ENCODE measurements at places on chromosomes 7 and 10.

- DNase-seq: no peak
Observed at GRCh38 chr7:157280216-157280841, 56.5 kb upstream of the DNAJB6 start.

GRCh38 chr7:40579401-40579800 is 444.6 kb downstream of the SUGCT start:
- no peak for DNase-seq

GRCh38 chr10:132117146-132117545 is 51.4 kb downstream of the JAKMIP3 start:
- DNase-seq: no peak

GRCh38 chr10:105534086-105534485 is 893.0 kb downstream of the SORCS3 start:
- DNase-seq: no peak

DNA sequence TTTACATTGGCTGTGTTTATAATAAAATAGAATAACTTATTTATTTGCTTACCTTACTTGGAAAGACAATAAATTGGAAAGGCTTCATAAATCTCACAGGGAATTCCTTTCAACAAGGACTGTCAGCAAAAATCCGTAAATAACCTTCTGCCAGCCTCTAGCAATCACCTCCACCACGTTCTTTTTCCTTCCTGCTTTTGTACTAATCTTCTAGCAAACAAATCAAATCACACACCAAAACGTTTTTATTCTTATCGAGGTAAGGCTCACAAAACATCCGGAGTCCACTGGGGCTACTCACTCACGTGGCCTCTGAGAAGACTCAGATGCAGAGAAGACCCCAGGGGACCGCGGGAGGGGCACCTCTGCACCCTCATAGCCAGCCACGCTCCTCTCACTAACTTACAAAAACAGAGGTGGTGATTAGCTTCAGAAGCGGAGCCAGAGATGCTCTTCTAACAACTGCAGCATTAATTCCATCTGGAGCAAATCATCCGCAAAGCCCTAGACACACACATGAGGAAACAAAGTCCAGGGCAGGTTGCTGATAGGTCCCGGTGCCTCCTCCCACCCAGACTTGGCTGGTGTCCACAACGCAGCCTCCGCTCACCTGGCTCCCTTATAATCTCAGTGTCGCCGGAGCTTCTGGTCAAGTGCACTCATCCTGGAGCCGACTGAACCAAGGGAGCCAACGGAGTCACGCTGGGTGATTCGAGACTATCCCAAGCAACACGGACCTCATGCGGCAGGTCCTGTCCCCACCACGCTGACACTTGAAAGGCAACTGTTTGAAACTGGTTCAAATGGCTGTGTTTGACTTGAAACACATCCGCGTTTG is 22.5 kb downstream of the CTBP2 start:
- DNase-seq: no peak

DNA sequence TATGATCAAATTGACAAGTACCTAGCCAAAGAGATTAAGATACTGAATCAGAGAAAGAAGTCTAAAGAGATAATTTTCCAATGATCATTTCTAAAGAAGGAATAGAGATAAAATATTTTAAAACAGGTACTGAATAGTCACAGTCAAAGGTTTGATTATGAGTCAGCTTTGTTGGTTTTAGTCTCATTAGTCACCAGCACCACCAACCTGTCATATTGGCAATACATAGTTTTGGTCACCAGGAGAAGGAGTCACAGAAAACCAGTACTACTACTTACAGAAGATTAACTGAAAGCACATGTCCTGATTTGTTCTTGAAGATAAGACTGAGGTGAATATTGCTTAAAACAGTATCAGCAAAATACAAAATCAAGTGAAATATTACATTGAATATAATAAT is 34.6 kb downstream of the ZEB1 start:
- DNase-seq: no peak

DNA sequence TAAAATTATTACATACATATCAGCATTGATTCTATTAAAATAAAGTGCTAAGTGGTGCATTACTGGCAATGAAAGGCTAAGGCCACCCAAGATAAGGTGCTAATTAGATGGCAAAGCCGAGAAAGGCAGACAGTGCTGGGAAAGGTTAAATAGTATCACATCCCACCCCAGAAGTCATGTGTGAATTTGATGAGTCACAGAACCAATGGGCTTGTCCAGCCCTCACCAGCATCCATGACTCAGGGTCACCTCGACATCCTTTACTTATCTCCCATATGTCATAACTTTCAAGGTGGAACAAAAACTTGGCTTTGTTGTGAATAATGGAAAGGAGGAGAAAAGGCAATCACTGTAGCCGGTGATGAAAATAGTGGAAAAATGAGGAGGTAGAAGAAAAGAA is 459.1 kb downstream of the PLXNA4 start:
- DNase-seq: no peak

DNA sequence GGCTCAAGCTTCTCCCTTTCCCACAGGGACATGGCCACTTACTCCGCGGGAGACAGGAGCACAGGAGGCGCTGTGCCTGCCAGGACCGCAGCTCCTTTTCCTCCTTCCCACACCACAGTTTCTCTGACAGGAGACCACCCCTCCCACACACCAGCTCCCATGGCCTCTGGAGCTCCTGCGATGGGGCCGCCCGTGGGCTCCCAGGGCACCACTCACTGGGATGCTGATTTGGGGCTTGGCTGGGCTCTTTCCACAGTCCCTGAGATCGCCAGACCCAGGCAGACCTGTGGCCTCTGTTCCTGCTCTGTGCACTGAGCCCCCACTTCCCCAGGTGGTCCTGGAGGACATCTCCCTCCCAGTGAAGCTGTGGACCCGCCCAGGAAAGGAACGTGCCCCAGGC is 226.9 kb upstream of the SHH start:
- no peak for DNase-seq

DNA sequence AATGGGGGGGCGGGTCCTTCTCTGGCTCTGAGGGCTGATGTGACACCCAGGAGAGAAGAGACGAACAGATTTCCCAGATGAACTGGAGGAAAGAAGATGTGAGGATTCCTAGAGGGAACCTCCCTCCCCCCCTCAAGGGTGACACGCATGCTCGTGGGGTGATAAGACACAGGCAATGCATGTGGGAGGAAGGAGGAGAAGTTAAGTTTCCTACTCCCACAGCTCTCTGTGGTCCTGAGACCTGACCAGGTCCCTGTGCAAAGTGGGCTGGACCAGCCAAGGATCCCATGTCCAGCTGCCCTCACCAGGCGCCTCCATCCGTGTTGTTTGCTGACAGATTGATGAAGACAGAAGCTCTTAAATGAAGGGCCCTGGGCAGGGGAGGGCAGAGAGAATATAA is 112.6 kb downstream of the SH3PXD2A start:
- DNase-seq: no peak

GRCh38 chr7:19482628-19483027 is 226.2 kb downstream of the POLR1F start:
- DNase-seq: no peak

DNA sequence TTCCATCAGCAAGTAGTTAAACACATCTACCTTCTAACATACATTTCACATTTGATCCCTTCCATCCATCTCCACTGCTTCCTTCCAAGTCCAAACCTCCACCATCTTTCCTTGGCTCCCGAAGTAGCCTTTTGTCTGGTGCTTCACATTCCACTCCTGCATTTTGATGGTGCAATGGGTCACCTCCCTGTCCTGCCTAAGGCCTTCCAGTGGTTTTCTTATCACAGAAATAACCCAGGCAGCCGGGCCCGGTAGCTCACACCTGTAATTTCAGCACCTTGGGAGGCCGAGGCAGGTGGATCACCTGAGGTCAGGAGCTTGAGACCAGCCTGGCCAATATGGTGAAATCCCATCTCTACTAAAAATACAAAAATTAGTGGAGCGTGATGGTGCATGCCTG is 44.5 kb downstream of the EMX2 start:
- no peak for DNase-seq

Data from central memory CD4-positive, alpha-beta T cell (primary cell).